RCC 7860 (cell line): ENCODE measurements at places on chromosomes 11 and 22.

GRCh38 chr11:120907971-120908370 lies 115.9 kb upstream of the TBCEL start:
- no peak for DNase-seq

DNA sequence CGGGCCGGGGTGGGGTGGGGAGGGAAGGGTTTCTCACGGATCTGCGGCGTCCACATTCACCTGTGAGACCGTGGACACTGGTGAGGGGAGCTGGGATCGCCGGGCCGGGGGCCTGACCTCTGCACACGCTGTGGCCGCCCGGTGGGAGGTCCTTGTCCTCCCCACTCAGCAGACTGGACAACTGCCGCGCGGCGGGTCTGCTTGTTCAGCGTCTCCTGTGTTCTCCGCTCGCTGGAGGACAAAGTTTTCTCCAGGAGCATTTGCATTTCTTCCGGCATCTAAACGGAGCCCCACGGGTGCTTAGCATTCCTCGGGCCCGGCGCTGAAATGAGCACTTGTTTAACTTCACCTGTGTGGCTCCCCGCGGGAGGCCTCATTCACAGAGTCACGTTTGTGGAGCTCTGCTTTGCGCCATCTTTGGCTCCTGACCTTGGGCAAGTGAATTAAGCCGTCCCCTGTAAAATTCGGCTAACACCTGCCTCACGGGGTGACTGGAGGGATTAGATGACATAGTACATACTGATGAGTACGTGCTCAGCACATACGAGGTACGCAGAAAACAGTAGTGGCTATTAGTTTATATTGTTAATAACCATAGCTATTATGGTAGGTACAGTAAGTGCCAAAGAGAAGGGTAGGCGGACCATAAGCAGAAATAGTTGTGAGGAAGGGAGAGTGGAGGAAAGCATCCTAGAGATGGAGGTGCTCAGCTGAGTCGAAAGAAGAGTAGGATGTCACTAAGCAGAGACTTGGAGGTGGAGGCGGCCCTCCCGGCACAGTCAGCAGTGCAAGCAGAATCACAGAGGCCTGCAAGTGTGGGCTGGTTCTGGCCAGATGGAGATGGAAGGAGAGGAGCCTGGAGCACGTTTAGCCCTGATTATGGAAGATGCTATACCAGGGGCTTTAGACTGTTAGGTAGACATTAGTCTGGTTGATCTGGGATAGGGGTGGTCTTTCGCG lies 885 bp downstream of the TRMU start:
- no peak for DNase-seq

GRCh38 chr11:1479678-1480118 lies 6.9 kb downstream of the MOB2 start:
- DNase-seq, result no peak

DNA sequence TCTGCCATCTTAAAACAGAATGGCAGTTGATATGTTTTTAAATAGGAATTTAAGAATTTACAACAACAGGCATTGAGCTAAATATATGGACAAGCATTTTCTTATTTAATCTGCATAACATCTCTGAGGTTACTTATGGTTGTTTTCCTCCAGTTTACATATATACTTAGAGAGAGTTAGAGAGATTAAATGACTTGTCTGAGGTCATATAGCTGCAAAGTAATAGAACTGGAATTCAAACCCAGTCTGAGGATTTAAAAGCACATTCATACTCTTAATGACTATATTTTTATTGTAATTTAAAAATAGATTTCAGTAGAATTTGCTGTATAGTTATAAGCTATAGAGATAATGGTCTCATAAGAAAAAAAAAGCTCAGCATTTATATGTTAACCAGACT lies 81.4 kb upstream of the GRIK4 start:
- no peak for DNase-seq

DNA sequence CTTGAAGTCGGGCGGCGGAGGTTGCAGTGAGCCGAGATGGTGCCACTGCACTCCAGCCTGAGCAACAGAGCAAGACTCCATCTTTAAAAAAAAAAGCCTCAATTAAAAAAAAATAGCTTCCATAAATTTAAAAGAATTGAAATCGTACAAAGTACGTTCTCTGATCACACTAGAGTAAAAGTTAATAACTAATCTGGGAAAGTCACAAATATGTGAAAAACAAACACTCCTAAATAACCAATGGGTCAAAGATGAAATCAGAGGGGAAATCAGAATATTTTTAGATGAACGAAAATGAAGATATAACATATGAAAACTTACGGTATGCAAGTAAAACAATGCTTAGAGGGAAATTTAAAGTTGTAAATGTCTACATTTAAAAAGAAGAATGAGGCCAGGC lies 19.8 kb downstream of the NEFH start:
- DNase-seq, result no peak

GRCh38 chr11:23111527-23111926 lies 251.3 kb upstream of the CCDC179 start:
- no peak for DNase-seq

DNA sequence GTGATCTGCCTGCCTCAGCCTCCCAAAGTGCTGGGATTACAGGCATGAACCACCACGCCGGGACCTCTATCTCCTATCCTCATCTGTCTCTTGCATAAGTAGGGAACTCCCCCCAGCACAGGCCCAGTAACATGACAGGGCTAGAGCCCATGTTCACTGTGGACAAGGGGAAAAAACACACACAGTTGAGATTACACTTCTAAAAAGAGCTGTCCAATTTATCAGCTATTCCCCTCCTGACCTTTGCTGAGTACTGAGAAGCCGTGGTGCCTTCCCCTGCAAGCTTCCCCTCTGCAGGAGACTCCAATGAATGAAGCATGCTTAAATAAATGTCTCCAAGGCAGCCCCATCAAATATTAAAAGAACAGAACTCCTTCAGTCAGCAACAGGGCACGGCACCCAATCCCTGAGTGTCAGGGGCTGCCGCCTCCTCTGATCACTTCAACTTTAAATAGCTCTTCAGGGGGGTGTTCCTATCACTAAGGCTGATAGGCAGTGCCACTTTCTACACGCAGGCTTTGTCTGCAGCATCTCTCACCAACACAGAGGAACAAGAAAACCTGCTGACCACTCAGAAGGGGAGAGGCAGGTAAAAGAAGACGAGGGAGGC lies 385.5 kb downstream of the OPCML start:
- DNase-seq, result no peak

- no peak for DNase-seq
Measured at GRCh38 chr11:44403587-44404273, 93.8 kb upstream of the ALX4 start.

GRCh38 chr11:18223591-18224387 lies 12.8 kb downstream of the SAA4 start:
- no peak for DNase-seq

GRCh38 chr22:24284747-24285203 lies 14.1 kb downstream of the SPECC1L start:
- DNase-seq, result peak; percentile 37

DNA sequence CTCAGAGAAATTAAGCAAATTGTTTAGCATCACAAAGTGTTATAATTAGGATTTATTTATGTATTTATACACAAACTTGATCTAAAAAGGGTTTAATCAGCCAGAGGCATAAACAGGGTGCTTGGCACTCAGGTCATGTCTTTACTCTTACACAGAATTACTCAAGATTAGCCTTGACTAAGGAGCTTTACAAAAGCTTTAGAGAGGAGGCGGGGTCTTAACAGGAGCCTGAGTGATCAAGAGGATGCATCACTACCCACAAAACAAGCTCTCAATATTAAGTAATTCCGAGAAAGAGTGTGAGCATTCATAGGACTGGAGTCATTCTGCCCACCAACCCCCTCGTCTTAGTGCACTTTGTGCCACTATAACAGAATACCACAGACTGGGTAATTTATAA lies 103.0 kb downstream of the SPATA19 start:
- DNase-seq, result no peak
